ENCODE measurements at places on chromosomes 16 and 17. TPM values are rescaled to one million over a fixed set of nuclear protein-coding genes. Genes with fewer than 3 reads are reported as not detected.

The MSLN gene
- total RNA-seq = 0.25 TPM

The PRR35 gene
- total RNA-seq = not detected

The MT1M gene
- 0.38 TPM for total RNA-seq

The METTL26 gene
- 59.4 TPM for total RNA-seq

The PLEKHG4 gene
- total RNA-seq = 11.6 TPM

The TP53TG3B gene
- total RNA-seq = not detected

The CLEC18A gene
- 0.13 TPM for total RNA-seq

The KRT222 gene
- 0.13 TPM for total RNA-seq

The CSF3 gene
- total RNA-seq = 0.90 TPM

The PGP gene
- total RNA-seq = 11.8 TPM

The TNFSF13 gene
- 0.26 TPM for total RNA-seq

The CASKIN1 gene
- total RNA-seq = 0.13 TPM

The UNC45B gene
- not detected for total RNA-seq

The KIF2B gene
- not detected for total RNA-seq

The HOXB1 gene
- not detected for total RNA-seq

The TMEM238L gene
- not detected for total RNA-seq

The GRAPL gene
- 56.0 TPM for total RNA-seq

The NGFR gene
- total RNA-seq = under 0.01 TPM

The UMOD gene
- not detected for total RNA-seq

The TAX1BP3 gene
- 190 TPM for total RNA-seq

The CCDC47 gene
- 98.9 TPM for total RNA-seq

The TBC1D3K gene
- total RNA-seq = not detected

The PRSS36 gene
- 0.39 TPM for total RNA-seq

The SBK1 gene
- total RNA-seq = 0.13 TPM

The VMO1 gene
- total RNA-seq = 0.39 TPM

The VTN gene
- total RNA-seq = not detected

The TOP2A gene
- 65.5 TPM for total RNA-seq

The EPOP gene
- total RNA-seq = 0.90 TPM

The UTS2R gene
- not detected for total RNA-seq

The AIPL1 gene
- not detected for total RNA-seq

The CMTM2 gene
- total RNA-seq = not detected

The GSDMA gene
- not detected for total RNA-seq

Measured in dermis microvascular lymphatic vessel endothelial cell (primary cell).